ENCODE measurements at places on chromosomes 5 and 9. TPM values are rescaled to one million over a fixed set of nuclear protein-coding genes. Genes with fewer than 3 reads are reported as not detected.

- no peak for DNase-seq
Observed at GRCh38 chr5:113060408-113061025, 83.9 kb downstream of the DCP2 start.

The GLT6D1 gene
- total RNA-seq = not detected

The SYK gene
- total RNA-seq = 55.9 TPM

GRCh38 chr5:138596105-138596881 lies 21.1 kb upstream of the HSPA9 start:
- no peak for DNase-seq

The TAF11L5 gene
- total RNA-seq = not detected

The RASGRF2 gene
- 0.76 TPM for total RNA-seq

GRCh38 chr5:173954671-173955521 lies 34.1 kb upstream of the C5orf47 start:
- DNase-seq = no peak

- no peak for DNase-seq
Observed at GRCh38 chr9:115207003-115207836, 89.3 kb upstream of the TNC start.

GRCh38 chr5:14557203-14557770 lies 24.3 kb upstream of the OTULINL start:
- DNase-seq = no peak

GRCh38 chr5:80487444-80487828 lies 464 bp upstream of the FAM151B start:
- no peak for DNase-seq

- DNase-seq = no peak
Observed at GRCh38 chr9:123568691-123569688, 213.0 kb downstream of the CRB2 start.

GRCh38 chr9:76181781-76182180 lies 212.4 kb downstream of the RFK start:
- DNase-seq = no peak

DNA sequence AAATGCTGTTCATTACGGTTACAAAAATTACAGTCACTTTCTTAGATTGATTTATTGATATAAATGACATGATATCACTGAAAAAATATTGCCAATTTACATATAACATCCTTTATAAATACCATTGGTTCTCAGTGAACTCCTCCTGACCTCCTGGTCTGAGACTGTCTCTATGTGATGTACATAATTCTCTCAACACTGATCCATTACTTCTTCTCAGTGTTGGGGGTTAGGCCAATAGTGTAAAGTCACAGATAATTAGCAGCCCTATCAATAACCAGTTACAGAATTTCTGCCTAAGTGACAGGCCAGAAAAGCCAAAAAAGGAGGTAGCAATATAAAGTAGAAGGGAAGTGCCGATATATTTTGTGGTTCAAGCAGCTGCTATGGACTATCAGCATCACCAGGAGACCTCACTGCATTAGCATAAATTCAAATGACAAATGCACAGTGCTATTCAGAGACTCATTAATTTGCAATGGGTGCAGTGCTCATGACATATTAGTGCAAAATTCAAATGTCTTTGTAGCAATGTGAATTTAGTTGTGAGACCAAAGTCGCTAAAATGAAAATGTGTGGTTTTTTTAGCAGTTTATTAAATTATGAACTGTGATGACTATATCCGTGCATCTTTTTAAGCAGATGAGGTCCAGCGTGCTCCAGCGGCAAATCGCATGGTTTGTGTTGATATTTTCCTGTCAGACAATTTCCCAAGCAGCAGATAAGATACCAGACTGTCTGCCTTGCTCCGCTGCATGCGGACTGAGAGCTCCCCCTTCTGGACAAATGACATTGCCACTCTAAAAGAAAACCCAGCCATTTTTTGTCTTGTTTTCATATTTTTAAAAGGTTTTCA lies 144.6 kb downstream of the CETN3 start:
- DNase-seq = peak; percentile 78

- DNase-seq = no peak
Observed at GRCh38 chr5:34789021-34789531, 49.9 kb upstream of the TTC23L start.

The LCN15 gene
- 0.05 TPM for total RNA-seq

DNA sequence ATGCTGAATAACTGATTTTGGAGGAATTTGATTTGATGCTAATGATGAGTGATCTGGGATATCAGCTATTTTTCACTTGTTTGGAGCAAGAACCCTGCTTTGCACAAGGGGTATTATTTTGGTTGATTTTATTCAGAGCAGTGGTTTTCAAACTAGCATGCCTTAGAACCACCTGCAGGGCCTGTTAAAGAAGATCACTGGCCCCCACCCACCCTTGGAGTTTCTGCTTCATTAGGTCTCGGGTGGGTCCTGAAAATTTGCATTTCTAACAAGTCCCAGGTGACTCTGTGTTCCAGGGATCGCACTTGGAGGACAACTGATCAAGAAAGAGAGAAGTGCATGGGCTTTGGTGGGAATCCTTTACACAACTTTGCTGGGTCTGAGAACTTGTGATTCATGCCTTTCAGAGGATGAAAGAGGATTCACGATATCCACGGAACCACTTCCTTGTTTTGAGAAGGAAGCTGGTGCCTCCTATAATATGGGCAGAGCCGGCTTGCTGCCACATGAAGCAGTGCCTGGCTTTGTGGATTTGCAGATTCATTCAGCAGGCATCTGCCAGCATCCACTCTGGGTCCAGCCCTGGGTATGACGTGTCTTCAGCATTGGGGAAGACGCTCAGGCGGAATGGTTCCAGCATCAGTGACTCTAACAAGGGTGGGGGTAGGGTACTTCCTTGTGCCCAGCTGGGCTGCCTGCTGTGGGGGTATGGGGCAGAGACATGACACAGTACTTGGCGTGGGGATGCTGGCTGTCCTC lies 106.6 kb upstream of the PITX1 start:
- DNase-seq = no peak

The PCDHA4 gene
- 0.05 TPM for total RNA-seq

The GLRA1 gene
- total RNA-seq = not detected

The TAF11L10 gene
- not detected for total RNA-seq

The IFNB1 gene
- total RNA-seq = 0.05 TPM

DNA sequence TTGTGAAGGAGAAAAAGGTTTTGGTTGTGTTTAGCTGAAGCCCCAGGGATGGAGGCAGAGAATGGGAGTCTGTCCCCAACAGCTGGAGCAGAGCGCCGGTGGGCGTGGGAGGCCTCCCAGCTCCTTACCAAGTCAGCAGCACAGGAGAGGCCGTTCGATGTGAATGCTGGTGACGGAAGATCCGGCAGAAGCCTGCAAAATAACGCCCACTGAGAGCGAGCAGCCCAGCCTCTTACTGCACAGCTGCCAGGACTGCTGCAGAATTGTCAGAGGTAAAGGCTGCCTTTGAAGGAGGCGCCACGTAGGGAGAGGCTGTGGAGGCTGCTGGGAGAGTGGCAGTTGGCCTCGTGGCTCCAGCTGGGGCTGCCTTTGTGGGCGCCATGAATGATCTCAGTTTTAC lies 26.2 kb downstream of the ANGPTL2 start:
- DNase-seq = no peak

The PCDHB2 gene
- 0.24 TPM for total RNA-seq

The GCNT4 gene
- total RNA-seq = 22.9 TPM

DNA sequence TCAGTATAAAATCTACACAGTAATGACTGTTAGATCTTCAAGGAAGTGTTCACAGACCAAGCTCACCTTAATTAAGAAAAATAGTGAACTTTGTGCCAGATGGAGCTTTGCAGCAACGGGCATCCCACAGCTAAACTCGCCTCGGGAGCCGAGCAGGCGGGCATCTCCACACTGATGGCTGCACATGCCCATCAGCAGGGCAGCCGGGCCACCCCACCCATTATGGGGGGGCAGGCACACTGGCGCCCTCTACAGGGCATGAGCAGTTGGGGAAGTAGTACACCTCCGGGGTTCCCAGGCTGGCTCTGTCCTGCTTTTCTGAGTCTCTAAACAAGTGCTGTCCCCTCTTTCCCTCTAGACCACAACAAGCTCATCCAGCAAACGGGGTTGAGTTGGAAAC lies 21.6 kb downstream of the ANKS6 start:
- DNase-seq = no peak

DNA sequence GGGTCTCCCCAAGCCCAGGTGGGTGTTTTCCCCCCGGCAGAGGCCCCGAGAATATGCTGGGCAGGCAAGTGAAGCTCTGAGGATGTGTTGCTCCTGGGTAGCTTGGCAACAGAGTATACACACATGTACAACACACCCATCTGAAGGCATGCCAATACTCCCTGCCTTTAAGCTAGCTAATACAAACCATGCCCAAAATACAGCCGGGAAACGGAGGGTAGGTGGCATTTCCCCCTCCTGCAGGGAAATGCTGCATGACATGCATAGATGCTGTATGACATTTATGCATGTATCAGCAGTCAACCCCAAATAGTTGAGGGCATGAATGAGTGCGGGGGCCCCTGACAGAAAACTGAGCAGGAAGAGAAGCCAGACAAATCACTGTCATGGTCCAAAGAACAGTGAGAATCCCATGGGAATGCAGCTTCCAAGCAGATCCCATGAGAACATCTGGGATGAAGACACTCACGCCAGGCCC lies 614.1 kb downstream of the EBF1 start:
- DNase-seq = no peak

The PCDHA1 gene
- total RNA-seq = not detected

DNA sequence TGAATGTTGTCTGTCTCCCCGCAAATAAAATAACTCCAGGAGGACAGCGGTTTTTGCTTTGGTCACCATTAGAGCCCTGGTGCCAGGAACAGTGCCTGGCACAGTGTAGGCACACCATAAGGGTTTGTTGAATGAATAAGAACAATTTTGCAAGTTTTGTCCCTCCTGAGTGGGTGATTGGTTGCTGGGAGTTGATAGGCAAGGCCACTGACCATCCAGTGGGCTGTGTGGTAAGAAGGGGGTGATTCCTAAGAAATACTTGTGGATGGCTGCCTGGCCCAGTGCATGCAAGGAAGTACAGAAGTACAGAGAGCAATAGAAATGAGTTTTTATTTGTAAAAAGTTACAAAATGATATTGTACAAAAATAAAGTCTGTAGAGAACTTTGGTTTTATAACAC lies 27.5 kb downstream of the GDNF start:
- DNase-seq = no peak

The NOTCH1 gene
- total RNA-seq = 14.9 TPM

The FGF1 gene
- total RNA-seq = 0.99 TPM

The ENTREP1 gene
- 4.1 TPM for total RNA-seq

The HMCN2 gene
- total RNA-seq = 0.90 TPM

DNA sequence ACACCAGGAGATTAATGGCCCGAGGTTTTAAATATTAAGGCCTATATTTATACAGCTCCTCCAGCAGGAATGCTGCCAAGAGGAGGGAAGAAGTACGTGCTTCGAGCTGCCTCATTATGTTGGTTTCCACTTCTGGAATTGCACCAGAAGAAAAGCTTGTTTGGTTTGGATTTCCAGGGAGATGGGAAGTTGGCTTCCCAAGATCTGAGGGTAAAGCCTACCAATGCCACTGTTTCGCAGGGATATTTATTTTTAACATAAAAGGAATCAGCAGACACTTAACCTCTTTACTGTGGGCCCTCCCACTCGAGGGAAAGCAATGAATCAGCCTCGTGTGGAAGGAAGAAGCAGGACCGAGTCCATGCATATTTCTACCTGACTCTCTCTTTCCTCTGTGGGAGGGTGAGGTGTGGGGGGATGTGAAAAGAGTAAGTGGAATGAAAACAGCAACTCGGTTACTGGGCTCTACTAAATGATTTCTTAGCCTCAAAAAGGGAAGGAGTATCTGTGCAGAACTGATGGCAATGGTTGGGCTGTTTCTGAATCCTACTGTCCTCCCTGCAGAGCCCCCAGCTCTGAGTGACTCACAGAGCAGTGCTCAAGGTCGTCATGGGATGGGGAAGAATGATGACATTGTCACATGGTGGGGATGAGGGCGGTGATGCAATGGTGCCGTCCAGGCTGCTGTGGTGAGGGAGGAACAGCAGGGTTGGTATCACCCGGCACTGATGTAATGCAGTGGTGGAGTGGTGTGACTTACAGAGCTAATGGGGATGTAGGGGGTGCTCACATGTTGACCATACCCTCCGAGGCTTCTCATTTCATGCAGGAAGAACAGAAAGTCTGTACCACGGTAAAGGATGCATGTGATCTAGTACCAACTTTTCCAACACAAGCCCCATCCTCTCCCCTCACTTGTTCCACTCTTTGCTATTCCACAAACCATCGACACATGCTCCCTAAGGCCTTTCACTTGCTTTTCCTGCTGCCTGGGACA lies 215.0 kb upstream of the PANK3 start:
- no peak for DNase-seq

All from thymus (tissue), 14 donors.